Muscle of leg (tissue), 16 donors: ENCODE measurements at places on chromosomes 4 and X. TPM values are rescaled to one million over a fixed set of nuclear protein-coding genes. Genes with fewer than 3 reads are reported as not detected.

Gene TCEAL2
- 1.8 TPM for total RNA-seq

Gene RNF175
- total RNA-seq = 1.2 TPM

Gene YY2
- 0.93 TPM for total RNA-seq

Gene GPRASP2
- total RNA-seq = 27.9 TPM

Gene PNMA3
- 1.2 TPM for total RNA-seq

Gene ART3
- 26.0 TPM for total RNA-seq

Gene PPEF2
- 0.04 TPM for total RNA-seq

Gene GAGE12H
- not detected for total RNA-seq

Gene CSAG3
- not detected for total RNA-seq

Gene TLR7
- 0.66 TPM for total RNA-seq

Gene HSFX4
- 0.53 TPM for total RNA-seq

Gene COPS4
- total RNA-seq = 69.1 TPM

Gene GRSF1
- total RNA-seq = 115 TPM

Gene CTAG1A
- total RNA-seq = not detected

Gene APLN
- total RNA-seq = 5.7 TPM

Gene SETD7
- total RNA-seq = 55.1 TPM

Gene AMER1
- total RNA-seq = 6.2 TPM

Gene GLUD2
- 1.4 TPM for total RNA-seq

Gene SMIM10L2A
- total RNA-seq = 1.6 TPM

Gene PLS3
- total RNA-seq = 108 TPM

Gene SPIN2A
- total RNA-seq = 3.4 TPM

Gene BMPR1B
- total RNA-seq = 21.1 TPM

Gene JCHAIN
- total RNA-seq = 2.3 TPM

Gene ABLIM2
- total RNA-seq = 3.1 TPM

Gene CRMP1
- 6.9 TPM for total RNA-seq

Gene DRD5
- 0.09 TPM for total RNA-seq

Gene MAGEA6
- total RNA-seq = not detected

Gene F9
- not detected for total RNA-seq

Gene ZNF157
- total RNA-seq = 0.35 TPM

Gene TSPAN7
- total RNA-seq = 70.0 TPM

Gene FGF5
- total RNA-seq = 0.09 TPM

Gene TRIM2
- total RNA-seq = 29.8 TPM

Gene SCML2
- 6.3 TPM for total RNA-seq

Gene CNKSR2
- total RNA-seq = 3.8 TPM

Gene UGT2B17
- not detected for total RNA-seq

Gene NEUROG2
- total RNA-seq = not detected

Gene SPANXN3
- total RNA-seq = not detected

Gene RAB40A
- total RNA-seq = 0.35 TPM

Gene F11
- not detected for total RNA-seq

Gene PAGE2
- not detected for total RNA-seq

Gene TMSB15A
- total RNA-seq = 16.0 TPM

Gene MID1
- total RNA-seq = 19.3 TPM

Gene UBE2A
- total RNA-seq = 28.6 TPM

Gene ADH7
- not detected for total RNA-seq

Gene ARMCX6
- 104 TPM for total RNA-seq

Gene ARHGAP6
- total RNA-seq = 7.8 TPM

Gene CCKAR
- total RNA-seq = not detected

Gene EDA2R
- total RNA-seq = 2.6 TPM

Gene IBSP
- total RNA-seq = not detected

Gene CLNK
- 0.04 TPM for total RNA-seq
